ENCODE measurements at places on chromosomes 6 and 20.

- peak; percentile 74 for DNase-seq
Observed at GRCh38 chr6:26056583-26057350, 30.5 kb upstream of the HFE start.

- DNase-seq: no peak
Observed at GRCh38 chr6:5278565-5279120, 17.3 kb downstream of the FARS2 start.

GRCh38 chr6:140201787-140202458 is 827.5 kb upstream of the CITED2 start:
- no peak for DNase-seq

- no peak for DNase-seq
Observed at GRCh38 chr6:2823104-2823850, 18.4 kb downstream of the SERPINB1 start.

DNA sequence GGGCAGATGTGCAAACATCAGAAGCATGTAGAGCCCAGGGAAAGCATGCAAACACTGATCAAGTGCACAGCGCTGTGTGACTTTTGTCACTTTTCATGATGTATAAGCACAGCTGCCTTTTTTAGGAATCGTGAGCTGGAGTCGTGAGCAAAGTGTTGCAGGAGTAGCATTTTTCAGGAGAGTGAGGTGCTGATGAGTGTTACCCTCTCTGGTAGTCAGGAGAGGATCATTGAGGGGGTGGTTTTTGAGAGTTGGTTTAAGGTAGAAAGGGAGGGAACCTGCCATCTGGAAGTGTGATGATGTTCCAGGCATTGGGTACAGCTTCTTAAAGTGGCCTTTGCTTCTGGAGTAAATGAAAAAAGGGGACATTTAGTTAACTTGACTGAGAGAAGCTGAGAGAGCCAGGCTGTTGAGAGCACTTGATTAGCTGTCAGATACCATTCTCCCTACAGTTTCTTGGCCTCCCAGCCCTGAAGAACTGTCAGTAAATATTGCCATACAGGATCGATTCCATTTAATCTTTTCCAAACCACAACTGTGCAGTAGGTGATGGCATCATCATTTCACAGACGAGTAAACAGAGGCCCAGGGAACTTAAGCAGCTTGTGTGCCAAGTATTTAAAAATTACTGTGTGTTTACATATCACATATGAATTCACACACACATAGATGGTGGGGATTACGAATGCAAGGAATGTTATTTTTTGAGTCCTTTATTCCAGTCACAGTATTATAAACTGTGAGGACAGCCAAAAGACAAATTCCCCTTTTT is 28.9 kb downstream of the TPD52L1 start:
- DNase-seq: no peak

- DNase-seq: no peak
Observed at GRCh38 chr20:19265646-19266374, 53.4 kb downstream of the SLC24A3 start.

DNA sequence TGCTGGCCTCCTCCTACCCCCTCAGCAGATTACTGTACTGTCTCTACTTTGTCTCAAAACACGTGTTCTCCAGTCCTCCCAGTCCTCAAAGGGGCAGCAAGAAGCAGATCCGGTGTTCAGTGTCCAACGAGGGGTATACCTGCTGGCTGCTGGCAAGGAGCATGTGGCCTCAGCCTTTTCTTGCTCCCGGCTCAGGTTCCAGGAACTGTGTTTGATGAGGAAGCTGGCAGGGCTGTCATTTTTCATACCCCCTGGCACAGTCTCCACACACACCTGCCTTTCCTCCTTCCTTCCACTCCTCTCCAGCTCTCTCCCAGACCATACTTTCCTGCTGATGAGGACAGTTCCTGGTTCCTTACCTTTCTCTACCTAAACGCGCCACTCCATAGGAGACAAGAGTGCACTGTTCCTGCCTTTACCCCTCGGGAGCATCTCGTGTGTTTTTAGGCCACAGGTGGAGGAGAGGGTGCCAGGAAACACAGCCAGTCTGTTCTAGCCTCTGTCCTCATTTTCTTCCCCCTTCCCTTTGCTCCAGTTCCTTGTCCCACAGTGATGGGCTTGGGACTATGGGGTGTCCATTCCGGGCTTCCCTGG is 77.2 kb downstream of the SSR1 start:
- DNase-seq: no peak

GRCh38 chr20:52975029-52975732 is 3.0 kb downstream of the TSHZ2 start:
- DNase-seq: no peak

DNA sequence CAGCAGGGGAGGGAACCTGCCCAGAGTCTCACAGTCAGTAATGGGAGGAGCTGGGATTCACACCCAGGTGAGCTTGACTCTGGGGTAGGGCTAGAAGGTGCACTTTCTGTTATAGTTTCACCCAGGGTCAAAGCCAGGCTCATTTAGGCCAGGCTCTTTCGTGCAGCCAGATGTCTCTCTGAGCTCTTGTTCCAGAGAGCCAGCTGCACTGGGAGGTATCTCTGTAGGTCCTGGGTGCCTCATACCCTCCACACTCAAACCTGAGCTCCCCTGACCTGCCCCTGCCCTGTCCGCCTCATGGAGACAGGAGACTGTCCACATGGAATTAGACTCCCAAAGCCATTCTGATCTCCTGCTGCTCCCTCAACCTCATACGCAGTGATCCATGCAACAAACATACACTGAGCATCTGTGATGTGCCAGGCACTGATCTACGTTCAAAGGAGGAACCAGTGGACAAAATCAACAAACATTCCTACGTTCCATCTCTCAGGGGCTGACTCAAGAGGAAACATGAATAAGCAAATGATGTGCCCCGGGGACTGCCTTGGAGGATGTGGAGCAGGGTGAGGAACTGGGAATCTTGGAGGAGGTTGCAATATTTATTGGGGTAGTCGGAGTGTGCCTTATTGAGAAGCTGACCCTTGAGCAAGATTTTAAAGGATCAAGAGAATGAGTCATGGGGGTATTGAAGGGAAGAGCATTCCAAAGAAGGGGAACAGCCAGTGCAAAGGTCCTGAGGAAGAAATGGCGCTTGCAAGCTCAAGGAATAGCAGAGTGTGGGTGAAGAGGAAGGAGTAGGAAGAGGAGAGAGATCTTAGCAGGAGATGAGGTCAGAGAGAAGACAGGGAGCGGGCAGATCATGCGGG is 71.3 kb upstream of the TOX2 start:
- no peak for DNase-seq

GRCh38 chr6:15143086-15143485 is 102.8 kb upstream of the JARID2 start:
- DNase-seq: no peak

DNA sequence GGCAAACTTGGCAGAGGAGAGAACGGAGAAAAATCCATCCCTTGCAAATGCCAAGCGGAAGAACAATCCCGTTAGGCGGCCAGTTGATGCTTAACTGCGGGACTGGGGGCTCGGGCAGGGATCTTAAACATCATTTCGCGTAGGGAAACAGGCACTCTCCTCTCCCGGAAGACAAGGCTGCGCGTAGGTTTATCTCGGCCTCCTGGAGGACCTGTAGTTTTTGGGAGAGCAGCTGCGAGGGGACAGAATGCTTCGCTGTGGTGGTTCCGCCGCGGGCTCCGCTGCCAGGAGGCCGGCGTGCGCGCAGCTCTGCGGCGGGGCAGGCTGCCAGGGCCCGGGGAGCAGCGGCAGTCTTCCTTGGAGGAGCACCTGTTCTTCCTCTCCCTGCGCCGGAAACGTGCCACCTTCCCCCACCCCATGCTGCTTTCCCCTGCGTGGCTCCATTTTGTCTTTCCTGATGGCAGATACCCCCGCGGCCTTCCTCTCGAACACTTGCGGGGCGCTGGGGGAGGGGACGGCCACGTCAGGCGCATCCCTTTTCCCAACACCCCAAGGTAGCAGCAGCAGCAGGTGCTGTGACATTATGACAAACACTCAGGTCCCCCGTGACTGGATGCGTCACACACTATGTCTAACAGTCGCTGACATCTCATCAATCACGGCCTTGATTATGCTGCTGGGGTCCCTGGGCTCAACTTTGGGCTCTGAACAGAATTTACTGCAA is 230.7 kb upstream of the BTBD3 start:
- DNase-seq: peak; percentile 74

DNA sequence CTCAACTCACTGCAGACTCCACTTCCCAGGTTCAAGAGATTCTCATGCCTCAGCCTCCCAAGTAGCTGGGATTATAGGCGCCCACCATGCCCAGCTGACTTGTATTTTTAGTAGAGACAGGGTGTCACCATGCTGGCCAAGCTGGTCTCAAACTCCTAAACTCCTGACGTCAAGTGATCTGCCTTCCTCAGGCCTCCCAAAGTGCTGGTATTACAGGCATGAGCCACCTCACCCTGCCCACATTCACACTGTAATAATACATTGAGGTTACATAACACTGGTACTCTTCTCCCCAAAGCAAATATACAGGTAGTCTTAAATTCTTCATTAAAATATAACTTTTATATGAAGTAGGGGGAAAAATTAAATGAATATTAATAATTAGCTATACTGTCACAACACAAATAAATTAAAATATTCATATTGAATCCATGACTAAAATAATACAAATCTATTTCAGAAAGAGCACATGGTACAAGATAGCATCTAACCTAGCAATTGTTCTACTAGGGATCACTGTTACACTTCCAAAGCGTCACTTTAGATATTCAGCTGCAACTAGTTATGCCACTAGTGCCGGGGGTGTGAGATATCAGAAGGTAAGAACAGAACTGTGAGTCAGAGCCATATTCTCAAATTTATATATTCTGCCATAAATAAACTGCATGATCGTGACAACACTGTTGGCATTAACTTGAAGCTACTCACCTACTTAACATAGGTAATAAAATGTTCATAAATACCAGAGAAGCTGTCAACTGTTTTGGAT is 169.1 kb upstream of the SHLD1 start:
- DNase-seq: no peak

DNA sequence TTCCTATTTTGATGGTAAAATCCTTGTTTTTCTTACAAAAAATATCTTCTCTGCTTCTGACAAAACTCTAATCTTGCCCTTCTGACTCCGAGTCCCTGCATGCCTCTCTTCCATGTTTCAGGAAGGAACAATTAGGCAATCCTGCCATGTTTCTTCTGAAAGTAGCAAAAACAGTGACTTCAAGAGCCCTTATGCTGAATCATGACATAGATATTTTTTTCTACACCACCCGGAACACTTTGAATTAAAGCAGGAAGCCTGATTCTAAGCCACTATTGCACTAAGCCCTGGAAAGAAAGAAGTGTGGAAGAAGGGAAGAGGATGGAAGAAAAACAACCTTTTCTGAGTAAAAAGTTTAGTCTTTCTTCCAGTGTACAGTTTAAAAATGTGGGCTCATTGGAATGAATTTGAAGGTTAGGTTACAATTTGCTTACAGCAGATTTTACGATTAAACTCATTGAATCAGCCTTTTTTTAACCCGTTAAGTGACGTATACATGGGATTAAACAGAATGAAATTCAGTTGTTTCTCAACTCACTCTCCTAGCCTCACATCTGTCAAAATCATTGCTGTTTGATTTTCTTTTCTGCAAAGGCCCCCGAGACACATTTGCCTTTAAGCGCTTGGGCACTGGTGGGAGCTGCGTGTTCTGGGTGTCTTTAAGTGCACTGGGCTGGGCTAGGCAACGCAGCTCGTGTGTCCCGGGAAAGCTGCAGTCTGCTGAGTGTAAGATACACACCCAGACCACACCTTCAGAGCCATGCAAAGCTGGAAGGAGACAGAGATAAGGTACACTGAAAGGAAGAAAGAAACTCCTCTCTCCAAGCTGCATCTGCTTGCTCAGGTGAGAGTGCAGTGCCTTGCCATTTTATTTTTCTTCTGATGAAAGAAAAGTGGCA is 159.4 kb upstream of the CITED2 start:
- DNase-seq: no peak

DNA sequence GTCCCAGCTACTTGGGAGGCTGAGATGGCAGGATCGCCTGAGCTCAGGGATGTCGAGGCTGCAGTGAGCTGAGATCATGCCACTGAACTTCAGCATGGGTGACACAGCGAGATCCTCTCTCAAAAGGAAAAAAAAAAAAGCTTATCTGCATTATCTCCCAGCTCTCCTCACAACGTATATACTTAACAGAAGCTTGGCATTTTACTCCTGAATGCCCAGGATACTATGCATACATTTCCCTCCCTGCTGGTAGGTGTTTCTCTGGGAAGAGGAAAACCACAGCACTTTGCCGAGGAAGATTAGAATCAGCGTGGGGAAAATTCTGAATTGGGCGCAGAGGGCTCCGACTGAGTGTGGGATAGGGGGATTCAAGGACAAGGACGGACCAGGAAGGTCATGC is 800.6 kb downstream of the DHX35 start:
- DNase-seq: no peak

GRCh38 chr20:22245139-22245538 is 339.2 kb downstream of the FOXA2 start:
- no peak for DNase-seq

DNA sequence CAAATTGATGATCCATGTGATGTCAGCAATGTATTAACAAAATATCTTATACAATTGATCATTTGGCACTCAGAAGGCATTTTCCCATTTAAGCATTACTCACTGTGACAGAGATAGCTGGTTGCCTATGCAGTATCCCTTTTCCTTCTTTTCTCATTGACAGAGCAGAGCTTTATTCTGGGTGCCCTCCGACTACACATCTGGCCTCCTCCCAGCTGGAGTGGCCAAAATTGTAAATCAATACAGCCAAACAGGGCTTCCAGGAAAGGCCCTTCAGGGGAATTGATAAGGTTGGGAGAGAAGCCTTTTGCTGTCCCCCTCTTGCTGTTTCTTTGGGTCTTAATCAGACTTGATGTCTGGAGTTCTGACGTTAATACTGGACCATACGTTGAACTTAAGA is 9.6 kb upstream of the BLOC1S5 start:
- no peak for DNase-seq

DNA sequence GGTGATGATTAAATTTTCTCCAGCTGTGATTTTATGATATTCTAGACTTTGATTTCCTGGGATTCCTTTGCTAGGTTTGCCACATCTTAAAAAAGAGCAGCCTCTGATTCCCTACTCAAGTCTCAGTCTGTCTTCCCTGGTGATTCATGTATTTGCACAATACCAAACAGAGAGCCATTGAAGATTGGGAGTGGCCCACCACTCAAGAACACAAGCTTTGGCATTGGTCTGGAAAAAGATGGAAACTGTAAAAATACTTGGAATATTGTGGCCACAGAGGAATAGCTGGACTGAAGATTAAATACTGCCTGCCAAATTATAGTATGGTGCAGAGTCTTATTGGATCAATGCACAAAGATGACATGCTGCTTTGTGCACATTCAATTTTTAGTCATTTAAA is 32.9 kb downstream of the PTCHD4 start:
- DNase-seq: no peak

GRCh38 chr6:149046822-149047246 is 270.7 kb upstream of the TAB2 start:
- no peak for DNase-seq

DNA sequence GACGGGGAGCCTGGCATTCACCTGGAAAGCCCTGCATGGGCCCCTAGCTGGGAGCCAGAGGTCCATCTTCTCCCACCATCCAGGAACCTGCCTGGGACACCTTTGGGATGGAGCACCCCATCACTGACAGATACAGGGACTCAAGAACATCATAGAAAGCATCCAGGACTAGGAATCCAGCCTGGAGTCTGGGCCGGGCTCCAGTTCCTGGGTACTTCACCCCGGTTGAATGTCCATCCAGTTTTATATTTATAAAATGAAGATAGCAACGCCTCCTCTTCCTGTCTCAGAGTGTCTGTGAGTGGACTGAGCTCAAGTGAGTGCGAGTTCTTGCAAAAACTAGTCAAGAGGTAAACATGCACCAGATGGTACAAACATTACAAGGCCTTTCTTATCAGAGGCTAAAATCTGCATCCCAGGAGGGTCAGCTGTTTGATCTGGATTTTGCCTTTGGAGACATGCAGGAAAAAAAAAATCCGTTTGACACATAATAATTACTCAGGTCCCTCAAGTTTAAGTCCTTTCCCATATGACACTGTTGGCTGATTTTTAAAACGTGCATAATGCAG is 27.4 kb downstream of the ZC3H12D start:
- no peak for DNase-seq
